Cardiac septum (tissue), 1 donor: ENCODE measurements at places on chromosomes 1 and 21.
A peak's percentile ranks its signal among the peaks of the same experiment; 100 is the strongest.

DNA sequence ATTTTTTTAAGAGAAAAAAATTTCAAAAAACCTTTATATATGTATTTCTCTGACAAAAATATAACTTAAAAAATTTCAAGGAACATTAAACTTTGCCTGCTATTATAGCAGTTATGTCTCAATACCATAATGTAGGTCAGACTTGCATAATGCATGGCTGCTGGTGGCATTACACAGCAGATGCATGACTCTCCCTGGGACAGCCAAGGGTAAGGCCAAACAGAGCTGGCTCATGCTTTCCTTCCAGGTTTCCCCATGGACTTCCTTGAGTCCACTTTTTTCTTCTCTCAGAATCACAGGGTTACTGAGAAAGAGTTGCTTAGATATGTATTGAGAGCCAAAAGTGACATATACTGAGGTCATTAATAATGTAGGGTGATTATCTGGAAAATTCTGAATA lies 43.7 kb downstream of the RHOU start:
- DNase-seq = no peak

GRCh38 chr1:87330057-87330884 lies 1.6 kb downstream of the LMO4 start:
- DNase-seq = peak; percentile 79

- no peak for DNase-seq
These were observed 96.3 kb downstream of the GPATCH2 start for GRCh38 chr1:217534566-217534965.

DNA sequence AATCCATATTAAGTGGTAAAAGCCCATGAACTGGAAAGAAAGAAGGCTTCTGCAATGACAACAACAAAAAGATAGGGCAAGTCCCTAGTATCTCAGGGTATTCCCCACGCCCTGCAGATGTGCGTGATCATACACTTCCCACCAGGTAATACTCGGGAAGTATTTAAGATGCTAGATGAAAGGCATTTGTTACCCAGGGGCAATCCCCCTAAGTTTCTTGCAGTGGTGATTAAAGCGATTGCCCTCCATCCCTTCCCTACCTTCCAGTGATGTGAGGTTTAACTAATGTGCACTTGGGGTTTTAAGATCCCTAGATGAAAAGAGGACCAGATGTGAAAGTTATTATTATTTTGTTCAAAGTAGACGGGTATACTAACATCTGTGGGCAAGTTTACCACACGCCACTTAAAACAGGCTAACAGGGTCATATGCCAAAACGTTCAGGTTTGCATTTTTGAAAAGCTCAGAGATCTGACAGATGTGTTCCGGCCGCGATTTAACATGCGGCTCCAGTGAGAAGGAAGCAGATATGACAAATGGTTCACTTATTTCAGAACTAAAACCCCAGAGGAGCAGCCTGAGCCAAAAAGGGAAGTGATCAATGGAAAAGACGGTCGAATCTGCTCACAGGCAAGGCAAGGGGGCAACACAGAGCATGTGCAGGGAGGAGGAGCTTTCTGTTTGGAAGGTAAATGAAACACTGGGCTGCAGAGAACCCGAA lies 17.4 kb downstream of the TIAM1 start:
- no peak for DNase-seq

DNA sequence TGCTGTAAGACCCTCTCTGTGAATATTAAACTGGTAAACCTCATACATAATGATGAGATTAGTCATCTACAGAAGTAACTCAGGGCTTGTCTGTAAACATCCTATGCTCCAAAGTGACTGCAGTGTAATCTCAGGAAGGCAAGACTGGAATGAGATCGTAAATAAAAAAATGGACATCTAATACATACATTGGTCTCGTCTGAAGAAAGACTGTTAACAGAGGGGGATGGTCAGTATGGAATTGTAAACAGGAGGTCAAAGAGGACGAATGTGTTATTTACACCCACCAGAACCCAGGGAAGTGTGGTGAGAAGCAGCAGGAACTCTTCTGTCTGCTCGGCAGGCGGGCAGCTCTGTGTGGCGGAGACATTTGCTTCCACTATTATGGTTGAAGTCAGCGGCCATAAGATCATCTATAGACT lies 51.4 kb downstream of the DISC1 start:
- DNase-seq = no peak

GRCh38 chr1:2788506-2789163 lies 12.9 kb downstream of the TTC34 start:
- DNase-seq = peak; percentile 43

- peak; percentile 73 for DNase-seq
These were observed 7.4 kb downstream of the SOX13 start for GRCh38 chr1:204080163-204080903.

DNA sequence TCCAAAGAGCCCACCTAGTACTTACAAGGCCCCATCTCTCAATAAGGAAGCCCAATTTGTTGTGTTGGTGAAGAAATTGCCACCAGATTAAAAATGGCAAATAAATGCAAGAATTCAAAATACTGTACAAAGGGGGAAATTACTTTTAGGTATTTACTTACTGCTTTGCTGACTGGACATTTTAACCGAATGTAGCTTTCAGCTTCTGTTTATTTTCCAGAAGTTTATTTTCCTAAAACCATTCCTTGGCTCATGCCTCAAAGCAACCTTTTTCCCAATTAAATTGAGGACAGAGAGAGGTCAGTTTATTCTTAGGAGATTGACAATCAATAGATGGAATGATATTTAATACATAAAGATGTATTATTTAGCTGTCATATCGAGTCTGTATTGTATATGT lies 47.6 kb upstream of the H6PD start:
- no peak for DNase-seq

GRCh38 chr21:14306126-14306907 lies 76.6 kb downstream of the HSPA13 start:
- no peak for DNase-seq

DNA sequence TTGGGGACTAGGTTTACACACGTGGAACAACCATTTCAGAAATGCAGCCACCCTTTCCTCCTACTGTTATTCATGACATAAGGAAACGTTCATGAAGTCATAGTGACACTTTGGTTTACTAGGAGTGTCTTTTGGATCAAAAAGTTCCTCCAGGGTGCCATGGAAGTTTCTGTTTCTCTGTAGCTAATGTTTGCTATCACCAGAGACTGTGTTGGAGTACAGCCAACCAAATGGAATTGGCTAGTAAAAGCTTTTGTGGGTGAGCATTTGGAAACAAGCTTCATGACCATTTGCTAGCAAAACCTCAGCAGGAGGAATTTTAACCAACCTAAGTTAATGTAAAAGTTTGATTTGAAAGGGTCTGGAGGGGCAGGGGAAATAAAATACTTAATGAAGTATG lies 43.9 kb upstream of the ADGRL2 start:
- no peak for DNase-seq

DNA sequence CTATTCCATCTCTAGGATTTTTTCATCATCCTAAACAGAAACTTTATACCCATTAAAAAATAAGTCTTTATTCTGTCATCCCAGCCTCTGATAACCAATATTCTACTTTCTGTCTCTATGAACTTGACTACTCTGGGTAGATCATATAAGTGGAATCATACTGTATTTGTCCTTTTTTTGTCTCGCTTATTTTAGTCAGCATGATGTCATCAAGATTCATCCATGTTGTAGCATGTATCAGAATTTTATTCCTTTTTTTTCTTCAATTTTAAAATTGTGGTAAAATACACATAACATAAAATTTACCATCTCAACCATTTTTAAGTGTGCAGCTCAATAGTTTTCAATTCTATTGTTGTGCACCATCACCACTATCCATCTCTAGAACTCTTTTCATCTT lies 90.0 kb downstream of the SYT14 start:
- DNase-seq = no peak

- DNase-seq = no peak
These were observed 398.1 kb upstream of the LYPLAL1 start for GRCh38 chr1:218775501-218776021.

- DNase-seq = no peak
These were observed 178.4 kb downstream of the DUSP10 start for GRCh38 chr1:221563476-221563921.

DNA sequence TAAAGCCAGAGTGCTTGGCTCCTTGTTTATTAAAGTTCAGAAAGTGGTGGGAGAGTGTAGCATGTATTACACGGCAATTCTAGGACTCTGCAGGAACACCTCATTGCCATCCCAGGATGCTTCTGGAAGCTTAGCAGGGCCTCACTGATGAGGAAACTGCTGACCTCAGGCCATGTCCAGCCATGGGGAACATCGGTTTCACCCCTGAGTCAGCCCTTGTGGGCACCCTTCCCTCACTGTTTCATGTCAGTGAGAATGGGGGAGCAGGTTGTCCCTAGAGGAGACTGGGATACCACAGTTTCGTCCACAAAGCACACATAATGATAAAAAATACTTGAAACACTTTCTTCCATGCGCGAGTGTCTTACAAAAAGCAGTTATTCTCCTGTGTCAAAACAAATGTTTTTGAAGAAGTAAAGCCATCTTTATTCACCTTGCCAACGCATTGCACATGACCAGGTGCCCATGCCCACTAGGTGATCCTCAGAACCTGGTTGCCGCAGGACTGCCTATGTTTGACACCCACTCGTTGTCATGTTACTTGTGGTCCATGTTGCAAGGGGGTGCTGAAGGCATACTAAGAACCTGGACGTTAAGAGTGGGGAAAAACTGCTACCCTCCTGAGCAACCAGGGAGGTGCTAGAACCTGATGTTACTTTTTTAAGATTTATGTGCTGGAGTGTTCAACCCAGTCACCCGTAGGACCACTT lies 41.2 kb upstream of the TTC22 start:
- no peak for DNase-seq

DNA sequence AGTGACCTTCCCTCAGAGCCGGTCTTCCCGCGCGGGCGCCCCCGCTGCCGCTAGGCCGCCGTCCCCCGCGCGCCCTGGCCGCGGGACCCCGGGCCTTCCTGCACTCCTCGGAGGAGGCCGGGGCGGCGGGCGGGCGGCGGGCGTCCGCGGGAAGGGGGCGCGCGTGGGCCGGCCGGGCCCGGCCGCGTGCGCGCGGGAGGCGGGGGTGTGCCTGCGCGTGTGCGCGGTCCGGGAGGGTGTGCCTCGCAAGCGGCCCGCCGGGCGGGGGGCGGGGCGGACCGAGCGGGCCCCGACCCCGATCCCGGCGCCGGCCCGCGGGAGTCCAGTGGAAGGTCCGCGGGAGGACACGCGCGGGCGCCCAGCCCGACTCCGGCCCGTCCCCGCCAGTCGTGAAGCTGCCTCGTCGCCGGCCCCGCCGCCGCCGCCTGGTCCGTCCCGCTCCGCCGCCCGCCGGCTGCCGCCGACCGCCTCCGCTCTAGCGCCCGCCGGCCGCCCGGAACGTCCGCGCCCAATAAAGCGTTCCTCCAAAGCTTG lies 438 bp downstream of the MRPS6 start:
- no peak for DNase-seq

DNA sequence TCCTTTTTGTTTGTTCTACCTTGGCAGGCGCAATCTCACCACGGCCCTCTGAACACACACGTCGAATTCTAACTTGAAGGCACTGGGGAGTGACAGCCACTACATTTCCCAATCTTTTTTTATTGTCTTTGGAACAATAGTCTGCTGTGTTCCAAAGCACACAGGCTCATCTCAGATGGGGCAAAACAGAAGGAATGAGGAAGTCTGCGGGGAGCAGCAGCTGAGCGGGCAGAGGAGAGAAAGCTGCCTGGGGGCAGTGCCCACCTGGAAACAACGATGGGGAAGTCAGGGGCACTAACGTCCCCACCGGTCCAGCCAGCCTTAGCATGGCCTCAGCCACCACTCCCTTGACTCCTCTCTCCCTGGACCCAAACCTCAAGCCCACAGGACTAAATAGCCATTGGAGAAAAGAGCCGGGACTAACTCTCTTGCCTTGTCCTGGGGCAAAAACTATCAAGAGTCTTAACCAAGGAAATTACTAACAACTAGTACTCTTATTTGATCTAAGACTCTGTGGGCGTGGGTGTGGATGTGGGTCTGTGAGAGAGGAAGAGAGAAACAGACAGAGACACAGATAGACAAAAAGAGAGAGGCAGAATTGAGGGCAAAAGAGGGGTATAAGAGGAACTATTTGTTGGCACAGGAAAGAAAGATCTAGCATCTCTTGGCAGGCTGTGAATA lies 34.2 kb downstream of the SYF2 start:
- DNase-seq = no peak

DNA sequence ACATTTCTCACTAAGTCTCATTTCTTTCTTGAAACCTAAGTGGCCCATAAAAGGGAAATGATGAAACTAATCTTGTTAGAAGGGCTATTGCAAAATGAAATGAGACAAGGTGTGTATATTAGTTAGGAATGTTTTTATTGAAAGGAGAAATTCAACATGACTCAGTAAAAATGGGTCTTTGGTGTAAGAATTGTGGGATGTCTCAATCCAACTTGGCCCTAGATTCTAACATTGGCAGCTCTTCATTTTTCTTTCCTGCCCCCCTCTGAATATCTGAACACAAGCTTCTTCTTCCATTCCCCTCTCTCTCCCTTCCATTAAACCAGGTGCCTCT lies 26.8 kb upstream of the TARBP1 start:
- DNase-seq = no peak

GRCh38 chr1:153387785-153388184 lies 3.1 kb downstream of the S100A8 start:
- no peak for DNase-seq

DNA sequence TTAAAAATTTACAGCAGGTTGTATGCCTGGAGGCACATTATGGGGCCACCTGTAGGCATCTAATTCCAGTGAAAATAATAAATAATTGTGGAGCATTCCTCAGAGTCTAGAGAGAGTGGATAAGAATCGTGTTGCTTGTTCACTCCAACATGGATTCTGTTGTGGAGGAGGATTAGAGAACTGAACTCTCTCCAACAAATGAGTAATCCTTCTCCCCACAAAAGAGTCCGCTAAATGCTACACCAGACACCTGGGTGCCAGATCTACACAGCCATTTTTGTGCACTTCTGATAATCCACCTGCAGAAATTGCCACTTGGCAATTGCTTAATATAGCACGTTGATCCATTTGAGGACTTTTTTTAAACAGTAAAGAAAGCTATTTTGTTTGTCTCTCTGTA lies 113.7 kb upstream of the DPYD start:
- DNase-seq = no peak

DNA sequence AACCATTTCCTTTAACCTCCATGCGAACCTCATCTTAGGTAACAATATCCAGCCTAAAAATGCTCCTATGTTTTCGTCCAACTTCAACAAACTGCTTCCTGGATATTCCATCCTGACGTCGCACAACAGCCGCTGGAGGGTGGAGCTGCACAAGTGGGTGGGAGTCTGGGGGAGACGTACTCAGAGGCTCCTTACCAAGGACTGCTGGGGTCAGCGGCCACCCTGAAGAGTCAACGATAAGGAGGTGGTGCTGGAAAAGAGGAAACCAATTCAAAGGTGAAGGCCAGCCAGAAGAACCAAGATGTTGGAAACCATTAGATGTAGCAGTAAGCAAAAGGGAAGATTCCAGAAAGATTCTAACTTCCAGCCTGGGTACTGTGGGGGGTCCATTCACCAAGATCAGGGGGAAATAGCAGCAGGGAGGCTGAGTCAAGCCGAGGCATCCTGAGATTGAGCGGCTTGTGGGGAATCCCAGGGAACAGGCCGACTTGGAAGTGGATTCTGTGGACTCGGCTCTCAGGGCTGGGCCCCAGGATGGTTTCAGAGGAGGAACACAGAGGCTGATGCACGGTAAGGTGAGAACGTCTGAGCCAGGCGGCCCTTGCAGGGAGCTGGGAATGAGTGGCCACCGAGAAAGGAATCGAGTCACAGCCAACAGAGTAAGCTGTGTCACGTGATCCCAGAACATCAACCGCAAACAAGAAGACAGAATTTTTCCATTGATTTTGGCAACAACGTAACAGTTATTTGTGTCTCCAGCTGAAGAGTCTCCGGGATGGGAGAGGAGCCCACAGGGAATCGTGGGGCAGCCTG lies 375.7 kb downstream of the NPHP4 start:
- DNase-seq = no peak
